Activated T-helper 1 cell treated with Interleukin-2 at 50 U/mL for 16 hours (primary cell): ENCODE measurements at places on chromosomes 6 and 20.

DNA sequence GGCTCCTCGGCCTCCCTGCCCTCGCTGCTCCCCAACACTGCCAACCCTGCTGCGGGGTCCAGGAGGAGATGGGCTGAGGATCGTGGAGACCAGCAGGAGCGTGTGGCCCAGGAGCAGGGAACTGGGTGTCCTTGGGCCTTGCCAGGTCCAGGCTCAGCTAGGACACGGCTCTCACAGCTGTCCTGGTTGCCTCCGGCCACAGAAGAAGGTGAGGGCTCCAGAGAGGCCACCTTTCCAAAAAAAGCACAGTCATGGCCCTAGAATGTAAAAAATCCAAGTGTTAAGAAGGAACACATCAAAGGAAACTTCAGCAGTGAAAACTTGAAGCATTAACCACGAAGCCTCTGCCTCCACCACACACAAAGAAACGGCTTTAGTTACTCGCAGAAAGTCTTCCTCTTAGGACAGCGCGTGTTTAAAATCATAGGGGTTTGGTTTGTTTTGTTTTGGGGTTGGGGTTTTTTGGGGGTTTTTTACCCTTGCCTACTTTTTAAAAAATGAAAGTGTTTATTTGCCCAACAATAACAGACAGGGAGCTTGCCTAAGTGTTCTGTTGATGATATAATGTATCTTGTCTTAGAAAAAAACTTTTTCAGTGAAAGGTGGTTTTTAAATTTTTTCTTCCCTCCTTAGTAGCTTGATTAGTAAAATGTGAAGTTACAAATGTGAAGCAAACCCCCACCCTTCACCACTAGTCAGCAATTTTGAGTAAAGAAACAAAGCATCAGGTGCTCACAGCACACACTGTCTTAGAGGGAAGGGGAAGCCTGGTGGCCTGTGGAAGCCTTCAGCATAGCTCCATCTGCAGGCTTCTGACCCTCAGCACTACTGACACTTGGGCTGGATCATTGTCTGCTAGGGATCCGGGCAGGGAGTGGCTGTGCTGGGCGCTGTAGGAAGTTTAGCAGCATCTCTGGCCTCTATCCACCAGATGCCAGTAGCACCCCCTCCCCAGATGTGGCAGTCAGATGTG lies 60.0 kb downstream of the PTPN1 start:
- DNase-seq, result no peak

- no peak for DNase-seq
Measured at GRCh38 chr6:109029313-109029712, 65.3 kb downstream of the SESN1 start.

- DNase-seq, result no peak
Measured at GRCh38 chr6:154986787-154987235, 8.3 kb upstream of the TIAM2 start.

DNA sequence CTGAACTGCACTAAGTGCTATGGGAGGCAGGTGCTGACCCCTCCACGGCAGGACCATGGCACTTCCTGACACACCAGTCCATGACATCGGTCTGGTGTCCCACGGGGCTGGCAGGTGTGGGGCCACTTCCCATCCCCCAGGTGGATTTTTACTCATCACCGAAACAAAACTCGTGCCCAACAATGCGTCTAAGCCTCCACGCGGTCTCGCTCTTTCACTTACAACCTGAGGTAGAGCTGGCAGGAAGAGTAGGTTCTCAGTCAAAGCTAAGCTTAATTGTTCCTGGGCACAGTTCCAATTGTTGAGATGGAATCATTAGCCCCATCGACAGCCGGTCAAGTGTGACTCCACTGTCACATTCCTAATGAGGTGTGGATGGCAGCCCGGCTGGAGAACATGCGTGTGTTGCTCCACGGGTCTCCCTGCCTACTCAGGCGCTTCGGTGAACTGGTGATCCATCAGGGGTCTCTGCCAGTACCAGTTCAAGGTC lies 125.7 kb downstream of the SLC23A2 start:
- DNase-seq, result no peak

- no peak for DNase-seq
Measured at GRCh38 chr20:44355498-44356352, at the start of gene HNF4A. HNF4A (plus strand) TSS chr20:44355699; CDS start chr20:44355805, 106 bp downstream.

DNA sequence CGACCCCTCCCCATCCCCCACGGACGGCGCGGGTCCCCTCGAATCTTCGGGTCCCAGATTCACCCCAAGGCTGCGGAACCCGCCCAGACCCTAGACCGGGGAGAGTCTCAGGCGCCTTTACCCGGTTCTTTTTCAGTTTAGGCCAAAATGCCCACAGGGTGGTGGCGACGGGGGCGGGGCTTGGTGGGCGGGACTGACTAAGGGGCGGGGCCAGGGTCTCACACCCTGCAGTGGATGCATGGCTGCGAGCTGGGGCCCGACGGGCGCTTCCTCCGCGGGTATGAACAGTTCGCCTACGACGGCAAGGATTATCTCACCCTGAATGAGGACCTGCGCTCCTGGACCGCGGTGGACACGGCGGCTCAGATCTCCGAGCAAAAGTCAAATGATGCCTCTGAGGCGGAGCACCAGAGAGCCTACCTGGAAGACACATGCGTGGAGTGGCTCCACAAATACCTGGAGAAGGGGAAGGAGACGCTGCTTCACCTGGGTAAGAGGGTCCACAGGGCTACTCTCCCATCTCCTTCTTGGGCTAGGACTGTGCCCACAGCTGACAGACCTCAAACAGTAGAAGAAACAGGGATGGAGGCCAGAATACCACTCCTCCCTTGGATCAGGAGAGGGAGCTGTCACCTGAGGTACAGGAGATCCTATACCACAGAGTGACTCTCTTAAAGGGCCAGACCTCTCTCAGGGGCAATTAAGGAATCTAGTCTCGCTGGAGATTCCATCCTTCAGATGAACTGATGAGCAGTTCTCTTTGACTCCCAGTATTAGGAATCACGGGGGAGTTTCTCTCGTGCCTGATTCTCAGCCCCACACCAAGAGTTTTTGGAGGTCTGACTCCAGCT lies 942 bp downstream of the HLA-E start:
- DNase-seq, result peak; percentile 68

DNA sequence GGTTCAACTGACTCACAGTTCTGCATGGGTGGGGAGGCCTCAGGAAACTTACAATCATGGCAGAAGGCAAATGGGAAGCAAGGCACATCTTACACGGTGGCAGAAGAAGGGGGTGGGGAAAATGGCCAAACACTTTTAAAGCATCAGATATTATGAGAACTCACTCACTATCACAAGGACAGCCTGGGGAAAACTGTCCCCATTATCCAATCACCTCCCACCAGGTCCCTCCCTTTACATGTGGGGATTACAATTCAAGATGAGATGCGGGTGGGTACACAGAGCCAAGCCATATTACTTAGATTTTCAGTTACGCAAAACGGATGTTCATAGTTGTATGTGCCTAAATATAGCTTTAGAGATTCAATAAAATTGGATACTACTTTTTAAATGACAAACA lies 25.6 kb downstream of the CYP39A1 start:
- DNase-seq, result no peak

GRCh38 chr6:47853766-47854165 lies 71.9 kb downstream of the OPN5 start:
- DNase-seq, result no peak

DNA sequence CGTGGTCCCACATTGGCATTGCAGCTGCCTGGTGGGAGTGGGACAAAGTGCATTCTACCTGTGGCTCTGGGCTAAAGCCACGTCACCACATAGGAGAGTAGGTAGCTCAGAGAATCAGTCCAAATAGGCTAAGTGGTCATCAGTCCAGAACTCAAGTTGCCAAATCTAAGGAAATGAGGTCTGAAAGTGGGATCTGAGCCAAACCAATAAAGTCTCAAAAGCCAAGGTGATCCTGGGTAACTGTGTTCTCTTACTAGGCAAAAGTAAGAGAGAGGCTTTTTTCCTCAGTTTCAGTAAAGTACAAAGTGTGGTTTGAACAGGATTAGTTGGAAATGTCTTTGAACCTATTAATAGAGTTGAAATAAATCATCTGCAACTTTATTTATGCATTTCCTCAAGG lies 68.6 kb upstream of the CNKSR3 start:
- DNase-seq, result no peak

GRCh38 chr6:167331565-167331964 lies 6.7 kb downstream of the TTLL2 start:
- no peak for DNase-seq

GRCh38 chr6:26241033-26241895 lies 123.7 kb upstream of the BTN3A2 start:
- DNase-seq, result peak; percentile 18

DNA sequence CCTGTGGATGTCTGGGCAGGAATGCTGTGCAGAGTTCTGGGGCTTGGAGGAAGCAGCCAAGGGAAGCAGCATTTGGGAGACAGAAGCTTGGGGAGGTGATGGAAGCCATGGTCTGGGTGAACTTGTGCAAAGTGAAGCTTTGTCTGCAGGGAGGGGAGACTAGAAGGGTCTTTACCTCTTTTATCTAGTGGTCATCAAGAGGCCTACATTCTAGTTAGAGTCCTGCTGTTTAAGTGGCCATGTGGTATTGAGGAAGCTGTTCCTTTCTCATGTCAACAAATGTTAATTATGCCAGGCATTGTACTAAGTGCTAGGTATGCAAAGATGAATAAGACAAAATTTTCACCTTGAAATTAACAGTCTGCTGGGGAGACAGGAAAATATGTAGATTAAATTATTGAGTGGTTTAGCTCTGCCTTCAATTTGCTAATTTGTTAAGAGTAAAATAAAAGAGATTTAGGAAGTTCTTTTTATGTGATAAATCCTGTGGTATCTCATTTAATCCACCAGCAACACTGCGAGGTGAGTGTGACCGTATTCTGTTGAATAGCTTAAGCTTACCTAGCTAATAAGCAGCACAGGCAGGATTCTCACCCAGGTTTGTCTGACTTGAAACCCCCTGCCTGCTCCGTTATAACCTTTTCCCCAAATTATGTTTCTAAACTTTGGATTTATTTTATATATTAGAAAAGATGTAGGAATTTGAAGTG lies 43.1 kb downstream of the ARID1B start:
- no peak for DNase-seq

GRCh38 chr6:100613656-100614055 lies 148.9 kb upstream of the SIM1 start:
- no peak for DNase-seq

GRCh38 chr6:34332251-34333198 lies 59.9 kb downstream of the NUDT3 start:
- DNase-seq, result no peak

- no peak for DNase-seq
Measured at GRCh38 chr6:161228096-161228495, 45.8 kb downstream of the AGPAT4 start.

DNA sequence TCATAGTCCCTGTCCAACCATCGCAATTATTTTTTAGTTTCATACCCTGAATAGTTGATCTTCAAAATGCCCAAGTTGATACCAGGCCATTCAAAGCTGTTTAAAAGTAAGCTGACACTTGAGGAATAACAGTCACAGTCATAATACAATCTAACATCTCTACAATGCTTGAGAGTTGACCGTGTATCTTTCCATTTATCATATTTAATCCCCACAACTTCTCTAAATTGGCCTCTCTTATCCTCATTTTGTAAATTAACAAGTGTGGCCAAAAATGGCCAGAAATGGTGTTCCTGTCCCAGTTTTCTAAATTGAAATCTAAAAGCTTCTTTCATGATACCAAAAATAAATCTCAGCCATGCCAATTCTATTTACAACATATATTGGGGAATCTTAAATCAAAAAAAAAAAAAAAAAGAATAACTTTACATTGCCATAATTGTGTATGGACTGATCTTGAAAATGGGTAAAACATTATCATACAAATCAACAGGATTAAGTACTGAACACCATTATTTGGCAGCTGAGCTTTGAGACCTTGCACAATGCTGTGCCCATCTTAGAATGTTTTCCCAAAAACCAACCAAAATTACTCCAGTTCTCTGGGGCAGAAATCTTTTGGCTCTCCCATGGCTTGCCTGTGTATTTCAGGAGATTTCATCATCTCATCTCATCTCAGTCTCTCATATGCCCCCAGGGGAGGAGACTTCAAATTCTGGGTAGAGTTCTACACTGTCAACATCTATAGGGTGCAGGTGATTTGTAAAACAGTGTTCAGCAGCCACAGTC lies 448.7 kb upstream of the JARID2 start:
- no peak for DNase-seq

GRCh38 chr6:33602180-33602579 lies 18.9 kb upstream of the ITPR3 start:
- no peak for DNase-seq

- DNase-seq, result no peak
Measured at GRCh38 chr6:29509239-29509638, 21.5 kb upstream of the MAS1L start.

DNA sequence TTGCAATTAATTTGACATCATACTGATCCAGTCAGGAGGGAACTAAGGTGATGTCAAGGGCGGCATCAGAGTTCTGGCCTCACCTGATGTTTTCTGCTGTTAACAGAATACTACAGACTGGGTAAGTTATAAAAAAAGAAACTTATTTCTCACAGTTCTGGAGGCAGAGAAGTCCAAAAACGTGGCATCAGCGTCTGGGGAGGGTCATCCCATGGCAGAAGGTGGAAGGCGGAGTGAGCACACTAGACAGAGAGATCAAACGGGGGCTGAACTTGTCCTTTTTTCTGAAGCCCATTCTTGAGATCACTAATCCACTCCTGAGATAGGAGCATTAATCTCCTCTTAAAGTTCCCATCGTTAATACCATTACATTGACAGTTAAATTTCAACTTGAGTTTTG lies 3.3 kb upstream of the MTCH1 start:
- no peak for DNase-seq

GRCh38 chr6:2157441-2158127 lies 87.8 kb downstream of the GMDS start:
- DNase-seq, result no peak

GRCh38 chr20:42979720-42980119 lies 210.0 kb downstream of the PTPRT start:
- no peak for DNase-seq
